Astrocyte of the hippocampus (primary cell): ENCODE measurements at places on chromosomes 4 and X.

DNA sequence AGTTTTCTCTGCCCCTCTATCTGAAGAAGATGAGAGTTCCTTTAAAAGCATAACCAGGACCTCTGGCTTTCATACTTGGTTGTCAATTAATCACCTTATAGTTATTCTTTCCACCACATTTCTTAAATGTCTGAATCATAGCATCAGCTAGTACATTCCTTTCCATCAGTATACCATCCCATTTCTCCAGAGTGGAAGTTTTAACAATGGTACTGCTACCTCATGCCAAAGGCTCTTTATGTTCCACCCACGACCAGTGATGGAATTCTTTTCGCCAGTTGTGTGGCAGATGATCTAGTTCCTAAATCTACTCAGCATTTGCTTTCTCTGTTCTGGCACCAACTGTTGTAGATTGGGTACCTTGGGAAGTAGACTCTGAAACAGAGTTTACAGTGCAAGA lies 379.8 kb downstream of the ZNF674 start:
- peak; percentile 65 for DNase-seq

GRCh38 chr4:142923619-142924018 lies 77.5 kb upstream of the INPP4B start:
- DNase-seq: no peak

DNA sequence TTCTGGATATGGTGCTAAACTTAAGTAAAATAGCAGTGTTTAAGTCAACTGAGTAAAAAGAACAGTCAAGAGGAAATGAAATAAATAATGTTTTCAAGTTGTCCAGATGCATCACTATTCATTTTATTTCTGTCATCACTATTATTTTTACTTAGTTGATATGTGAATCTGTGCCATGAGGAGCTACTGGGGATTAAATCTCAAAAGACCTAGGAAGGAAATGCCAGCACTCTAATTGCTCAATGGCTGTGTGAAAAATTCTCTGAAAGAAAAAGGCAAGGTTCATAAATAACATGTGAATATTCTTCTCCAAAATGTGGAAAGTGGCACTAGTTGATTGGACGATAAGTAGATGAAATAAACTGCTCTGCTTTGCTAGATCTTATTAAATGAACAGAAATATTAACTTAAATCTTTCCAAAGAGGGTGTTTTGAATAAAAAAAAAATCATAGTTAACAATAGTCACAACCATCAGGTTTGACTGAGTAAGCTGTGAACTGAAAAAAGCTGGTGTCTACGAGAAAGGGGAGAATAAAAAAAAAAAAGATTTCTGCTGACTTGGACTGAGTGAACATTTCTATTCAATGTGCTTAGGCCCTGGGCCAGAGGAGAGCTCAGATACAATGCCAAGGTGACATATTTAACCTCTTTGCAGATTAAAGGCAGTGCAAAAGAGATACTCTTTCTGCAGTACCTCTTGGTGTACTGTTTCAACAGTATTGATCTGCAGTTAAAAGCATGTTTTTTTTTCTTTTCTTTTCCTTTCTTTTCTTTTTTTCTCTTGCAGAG lies 1.6 kb downstream of the SPARCL1 start:
- DNase-seq: no peak

- DNase-seq: no peak
Measured at GRCh38 chr4:166996216-166996615, 238.1 kb downstream of the SPOCK3 start.
